ENCODE measurements at places on chromosomes 4 and X.

- DNase-seq, result no peak
These were observed 86.2 kb upstream of the KIT start for GRCh38 chr4:54571293-54572151.

DNA sequence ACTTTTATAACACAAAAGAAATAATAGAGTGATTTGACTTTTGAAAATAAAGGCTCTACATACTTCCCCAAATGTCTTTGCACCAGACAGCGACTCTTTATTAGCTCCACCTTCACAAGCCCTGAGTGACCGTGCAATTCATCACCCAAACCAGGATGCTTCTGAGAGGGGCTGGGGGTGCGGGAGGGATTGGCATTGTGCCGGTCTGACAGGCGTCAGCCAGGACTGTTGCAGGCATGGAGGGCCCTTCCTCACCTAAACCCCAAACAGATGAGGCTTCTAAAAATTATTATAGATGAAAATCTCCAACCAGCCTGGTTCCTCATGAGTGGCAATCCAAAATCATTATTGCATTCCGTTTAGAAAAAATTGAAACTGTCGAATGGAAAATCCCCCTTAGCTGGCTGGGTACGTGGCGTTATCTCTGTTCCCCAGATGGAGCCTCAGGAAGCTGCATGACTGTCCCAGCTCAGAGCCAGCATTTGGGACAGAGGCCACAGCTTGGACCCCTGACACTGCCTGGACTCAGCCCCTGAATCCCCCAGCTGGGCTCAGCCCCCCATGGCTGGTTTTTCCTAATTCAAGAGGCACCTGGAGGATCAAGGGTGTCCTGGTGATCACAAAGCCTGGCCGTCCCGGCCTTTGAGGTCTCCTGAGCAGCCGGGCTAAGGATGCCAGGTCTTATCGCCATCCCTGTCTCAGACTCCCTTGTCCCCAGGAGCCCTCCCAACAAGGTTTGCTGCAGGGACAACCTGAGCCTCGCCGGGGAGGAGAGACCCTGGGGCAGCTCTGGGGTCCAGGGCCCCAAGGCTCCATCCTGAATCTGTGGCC lies 60.4 kb downstream of the SORCS2 start:
- DNase-seq, result no peak

DNA sequence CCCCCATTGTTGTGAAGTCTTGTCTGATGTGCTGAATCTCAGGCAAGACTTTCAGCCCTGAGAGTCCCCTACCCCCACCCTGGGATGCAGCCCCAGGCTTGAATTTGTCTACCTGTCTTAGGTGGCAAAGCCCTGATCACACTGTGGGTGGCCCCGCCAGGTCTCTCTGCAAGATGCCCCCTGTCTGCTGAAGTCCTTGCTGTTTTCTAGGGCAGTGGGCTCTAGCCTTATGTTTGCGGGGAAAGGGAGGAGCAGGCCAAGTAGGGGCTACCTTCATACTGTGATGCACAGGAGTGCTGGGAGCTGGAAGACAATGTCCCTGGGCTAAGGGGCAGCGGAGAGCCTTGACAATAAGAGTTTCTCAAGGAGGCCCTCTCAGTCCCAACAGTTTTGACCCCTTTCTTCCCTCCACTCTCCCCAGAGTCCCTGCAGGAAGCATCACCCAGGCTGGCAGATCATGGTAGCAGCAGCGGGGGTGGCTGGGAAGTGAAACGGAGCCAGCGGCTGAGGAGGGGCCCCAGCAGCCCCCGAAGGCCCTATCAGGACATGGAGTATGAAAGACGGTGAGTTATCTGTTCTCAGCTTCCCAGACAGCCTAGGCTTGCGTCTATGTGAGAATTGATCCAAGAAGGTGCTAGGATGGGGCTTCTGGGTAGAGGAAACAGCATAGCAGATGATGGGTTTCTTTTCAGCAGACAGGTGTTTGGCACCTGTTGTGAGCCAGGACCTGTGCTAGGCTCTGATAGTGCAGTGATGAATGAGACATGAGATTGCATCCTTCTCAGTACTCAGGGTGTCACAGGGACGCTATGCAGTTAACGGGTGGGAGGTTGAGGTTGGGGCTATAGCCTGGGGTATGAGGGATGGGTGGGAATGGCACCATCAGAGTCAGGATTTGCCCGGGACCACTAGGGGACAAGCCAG lies 2.2 kb downstream of the RBM10 start:
- DNase-seq, result no peak

GRCh38 chr4:175277816-175278215 lies 359.7 kb downstream of the ADAM29 start:
- DNase-seq, result no peak

GRCh38 chr4:143281507-143282190 lies 55.0 kb upstream of the GAB1 start:
- DNase-seq, result no peak

DNA sequence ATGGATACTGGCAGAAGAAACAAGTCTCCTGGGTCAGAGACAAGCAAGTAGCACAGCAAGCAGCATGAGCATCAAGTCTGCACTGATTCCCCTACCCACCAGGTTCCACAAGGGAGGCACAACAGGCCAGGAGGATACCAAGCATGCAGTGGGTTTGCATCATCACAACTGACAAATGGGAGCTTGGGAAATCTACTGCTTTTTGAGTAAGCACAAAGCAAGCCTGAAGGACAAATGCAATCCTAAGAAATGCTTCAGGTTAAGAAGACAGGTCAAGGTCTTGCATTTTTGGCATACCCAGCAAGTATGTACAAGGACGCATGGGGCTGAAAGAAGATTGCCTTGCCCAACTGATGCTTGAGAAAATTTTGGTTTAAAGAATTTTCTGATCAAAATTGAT lies 279.6 kb downstream of the PDGFC start:
- DNase-seq, result no peak

DNA sequence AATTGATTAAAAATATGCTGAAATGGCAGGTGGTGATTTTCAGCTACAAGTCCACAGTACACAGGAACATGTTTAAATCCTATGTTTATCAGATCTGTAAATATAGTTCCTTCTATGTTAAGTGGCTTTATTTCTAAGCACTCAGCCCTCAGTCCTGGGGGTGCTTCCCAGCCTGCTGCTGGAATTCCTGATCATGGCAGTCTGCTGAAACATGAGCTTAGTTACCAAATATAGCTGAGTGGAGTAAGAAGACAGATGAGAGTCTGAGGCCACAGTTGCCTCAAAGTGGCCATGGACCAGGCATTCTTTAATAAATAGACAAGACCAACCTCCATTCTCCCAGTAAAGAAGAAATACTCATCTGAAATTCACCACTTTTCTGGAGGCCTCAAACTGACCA lies 17.1 kb upstream of the DDX60 start:
- no peak for DNase-seq

DNA sequence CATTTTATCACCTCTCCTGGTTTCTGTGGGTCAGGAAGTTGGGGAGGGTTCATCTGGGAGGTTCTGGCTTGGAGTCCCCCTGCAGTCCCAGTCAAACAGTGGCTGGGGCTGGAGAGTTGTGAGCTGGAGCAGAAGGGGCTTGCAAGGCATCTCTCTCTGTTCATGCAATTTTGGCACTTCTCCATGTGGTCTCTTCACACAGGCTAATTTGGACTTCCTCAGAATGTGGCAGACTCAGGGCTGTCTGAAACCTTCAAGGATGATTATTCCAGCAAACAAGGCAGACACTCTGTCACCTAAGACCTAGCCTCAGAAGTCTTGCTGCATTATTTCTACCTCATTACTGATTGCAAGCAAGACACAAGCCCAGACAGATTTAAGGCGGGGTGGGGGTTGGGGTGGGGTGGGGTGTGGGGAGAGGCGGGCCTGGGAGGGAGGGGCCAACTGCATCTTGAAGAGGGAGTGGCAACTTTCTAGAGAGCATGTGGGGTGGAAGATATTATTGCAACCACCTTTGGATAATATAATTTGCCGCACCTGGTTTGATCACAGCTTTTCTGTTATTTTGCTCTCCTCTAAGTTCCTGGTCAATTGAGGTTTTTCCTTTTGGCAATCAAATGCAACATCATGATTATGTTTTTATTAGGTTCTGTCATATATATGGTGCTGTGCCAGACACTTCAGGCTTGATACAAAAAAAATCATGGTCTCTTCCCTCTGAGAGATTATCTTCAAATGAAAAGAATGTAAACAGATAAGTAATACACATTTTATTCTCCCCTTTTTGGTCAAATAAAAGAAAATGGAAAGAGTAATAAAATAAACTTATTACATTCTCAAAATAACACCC lies 799.5 kb downstream of the RPA4 start:
- no peak for DNase-seq

- no peak for DNase-seq
These were observed 25.5 kb downstream of the MAGEA4 start for GRCh38 chrX:151938172-151938571.
